ENCODE measurements at places on chromosomes 16 and 17. TPM values are rescaled to one million over a fixed set of nuclear protein-coding genes. Genes with fewer than 3 reads are reported as not detected.

DNA sequence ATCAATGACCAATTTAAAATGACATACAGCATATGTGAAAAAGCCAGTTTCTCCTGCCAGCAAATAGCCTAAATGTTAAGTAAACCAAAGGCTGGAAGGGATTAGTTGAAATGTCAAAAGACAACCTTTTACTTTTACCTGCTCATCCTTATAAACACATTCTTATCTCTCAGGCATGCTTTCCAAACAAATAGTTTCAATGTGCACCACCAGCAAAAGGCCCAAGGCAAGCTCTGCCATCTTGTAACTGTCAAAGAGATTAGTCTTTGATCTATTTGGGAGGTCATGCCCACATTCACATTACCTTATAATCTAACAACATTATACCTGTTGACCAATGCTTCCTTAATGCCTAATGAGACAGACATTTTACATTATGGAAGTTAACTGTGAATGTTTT is 132.2 kb upstream of the NACA2 start:
- H3K27me3 ChIP-seq: no peaks in the 10 kb centered on the region
- H3K4me1 ChIP-seq: no peaks in the 10 kb centered on the region
- no peaks in the 10 kb centered on the region for H3K36me3 ChIP-seq
- H3K27ac ChIP-seq: no peak overlapping the region

Gene CWC25
- 21.3 TPM for total RNA-seq

DNA sequence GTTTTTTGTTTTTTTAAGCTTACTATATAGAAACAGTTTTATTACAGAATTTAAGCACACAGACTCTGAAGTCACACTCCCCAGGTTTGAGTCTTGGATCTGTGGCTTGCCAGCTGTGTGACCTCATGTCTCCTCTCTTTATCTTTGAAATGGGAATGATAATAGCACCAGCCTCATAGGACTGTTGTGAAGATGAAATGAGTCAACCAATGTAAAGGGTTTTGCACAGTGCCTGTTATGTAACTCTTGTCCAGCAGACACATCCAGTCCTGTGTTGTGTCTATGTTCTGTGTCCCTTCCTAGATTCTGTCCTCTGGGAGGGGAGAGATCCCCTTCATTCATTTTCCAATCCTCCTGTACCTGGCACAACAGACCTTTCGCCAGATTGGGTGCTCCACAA is 3.1 kb upstream of the CPD start:
- H3K4me1 ChIP-seq: peaks cover 9% of the 10 kb centered on the region
- H3K36me3 ChIP-seq: no peaks in the 10 kb centered on the region
- no peak for DNase-seq

Gene TP53TG3F
- not detected for total RNA-seq

DNA sequence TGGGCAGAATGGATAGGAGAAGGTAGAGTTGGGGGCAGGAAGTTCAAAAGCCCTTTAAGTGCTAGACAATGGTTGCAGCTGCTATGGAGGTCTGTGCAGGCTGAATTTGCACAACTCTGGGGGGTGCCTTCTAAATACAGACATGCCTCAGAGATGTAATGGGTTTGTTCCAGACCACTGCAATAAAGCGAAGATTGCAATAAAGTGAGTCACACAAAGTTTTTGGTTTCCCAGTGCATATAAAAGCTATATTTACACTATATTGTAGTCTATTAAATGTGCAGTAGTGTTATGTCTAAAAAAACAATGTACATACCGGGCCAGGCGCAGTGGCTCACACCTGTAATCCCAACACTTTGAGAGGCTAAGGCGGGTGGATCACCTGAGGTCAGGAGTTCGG is 60.5 kb upstream of the MYOCD start:
- no peak for DNase-seq
- H3K36me3 ChIP-seq: no peaks in the 10 kb centered on the region
- H3K27me3 ChIP-seq: no peaks in the 10 kb centered on the region
- H3K27ac ChIP-seq: no peak overlapping the region
- H3K4me1 ChIP-seq: no peaks in the 10 kb centered on the region

Measured in psoas muscle (tissue), 8 donors.